ENCODE measurements at places on chromosomes 5 and 9. TPM values are rescaled to one million over a fixed set of nuclear protein-coding genes. Genes with fewer than 3 reads are reported as not detected.

PCDHGA9 gene
- total RNA-seq = 2.2 TPM

GRCh38 chr9:32755730-32756129 is 27.6 kb upstream of the TMEM215 start:
- no peak for DNase-seq
- no peak overlapping the region for H3K4me3 ChIP-seq
- H3K27me3 ChIP-seq = no peaks in the 10 kb centered on the region
- no peaks in the 10 kb centered on the region for H3K4me1 ChIP-seq
- no peak overlapping the region for H3K27ac ChIP-seq
- no peaks in the 10 kb centered on the region for H3K36me3 ChIP-seq

- peak overlapping the region; percentile 90 for H3K27ac ChIP-seq
- no peak overlapping the region for H3K4me3 ChIP-seq
- H3K27me3 ChIP-seq = no peaks in the 10 kb centered on the region
Measured at GRCh38 chr9:134329886-134330285, 3.6 kb downstream of the RXRA start.

DNA sequence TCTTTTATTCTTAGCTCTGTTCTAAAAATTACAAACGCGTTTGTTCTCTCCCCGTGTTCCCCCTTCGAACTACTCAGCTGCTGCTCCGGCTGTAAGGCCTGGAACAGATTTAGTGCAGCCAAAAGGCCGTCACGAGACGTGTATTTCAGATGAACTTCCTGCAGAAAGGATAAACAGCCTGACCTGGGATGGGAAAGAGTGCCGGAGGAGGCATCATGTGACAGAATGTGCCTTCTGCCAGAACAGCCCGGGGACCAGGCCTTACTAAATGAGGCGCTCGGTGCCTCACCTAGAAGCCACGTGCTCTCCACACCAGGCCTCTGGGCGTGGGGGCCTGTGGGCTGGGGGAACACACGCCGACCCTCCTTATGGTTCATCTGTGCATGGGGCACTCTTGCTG is 94.7 kb downstream of the PPARGC1B start:
- peaks cover 31% of the 10 kb centered on the region for H3K4me1 ChIP-seq
- peak; percentile 43 for DNase-seq
- H3K27ac ChIP-seq = peak overlapping the region; percentile 77
- no peaks in the 10 kb centered on the region for H3K27me3 ChIP-seq

GRCh38 chr9:36842560-36843530 is 191.2 kb downstream of the PAX5 start:
- H3K4me1 ChIP-seq = no peaks in the 10 kb centered on the region
- no peak for DNase-seq
- H3K4me3 ChIP-seq = no peak overlapping the region
- H3K36me3 ChIP-seq = no peaks in the 10 kb centered on the region
- H3K27ac ChIP-seq = no peak overlapping the region
- no peaks in the 10 kb centered on the region for H3K27me3 ChIP-seq

DNA sequence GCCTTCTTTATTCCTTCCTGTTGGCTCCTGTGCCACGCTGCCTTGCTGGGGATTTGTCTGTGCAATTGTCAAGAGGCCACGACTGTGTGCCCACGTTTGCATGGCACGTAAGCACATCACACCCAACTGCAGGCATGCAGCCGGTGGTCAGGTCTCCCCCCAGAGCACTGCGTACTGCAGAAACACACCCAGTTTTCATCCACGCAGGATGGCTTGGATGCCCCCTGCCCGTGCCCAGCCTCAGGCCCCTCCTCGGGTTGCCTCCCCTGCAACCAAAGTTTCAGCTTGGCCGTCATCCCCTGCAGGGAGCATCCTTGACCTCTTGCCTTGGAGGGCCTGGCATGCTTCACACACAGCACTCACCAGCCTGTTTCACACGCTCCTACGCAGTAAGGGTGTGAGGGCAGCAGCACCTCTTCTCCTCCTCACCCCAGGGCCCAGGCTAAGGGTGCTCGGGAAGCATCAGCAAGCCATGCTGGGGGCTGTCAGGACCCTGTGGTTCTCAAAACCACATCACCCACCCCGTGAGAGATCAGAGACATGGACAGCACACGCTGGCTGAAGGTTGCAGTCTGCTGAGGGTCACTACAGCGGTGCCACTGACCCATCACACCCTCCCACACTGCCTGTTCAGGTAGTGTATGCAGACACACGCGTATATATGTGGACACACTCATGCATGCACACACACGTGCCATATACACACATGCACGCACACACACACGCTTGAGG is 3.1 kb downstream of the MRPL36 start:
- no peaks in the 10 kb centered on the region for H3K27me3 ChIP-seq
- DNase-seq = no peak
- no peaks in the 10 kb centered on the region for H3K36me3 ChIP-seq
- no peak overlapping the region for H3K27ac ChIP-seq

DNA sequence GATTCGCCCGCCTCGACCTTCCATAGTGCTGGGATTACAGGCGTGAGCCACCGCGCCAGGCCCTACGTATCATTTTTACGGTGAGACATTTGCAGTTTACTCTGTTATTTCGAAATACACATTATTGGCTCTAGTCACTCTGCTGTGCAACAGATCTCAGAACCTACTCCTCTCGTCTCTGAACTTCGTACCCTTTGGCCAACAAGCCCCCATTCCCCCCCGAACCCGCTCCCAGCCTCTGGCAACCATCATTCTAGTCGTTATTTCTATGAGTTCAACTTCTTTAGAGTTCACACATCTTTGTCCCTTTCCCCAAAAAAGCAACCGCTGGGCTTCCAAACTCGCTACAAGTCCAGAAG is 735 bp downstream of the PTGR1 start:
- peaks cover 5% of the 10 kb centered on the region for H3K4me1 ChIP-seq
- peak overlapping the region; percentile 94 for H3K27ac ChIP-seq
- H3K27me3 ChIP-seq = no peaks in the 10 kb centered on the region
- peaks cover 4% of the 10 kb centered on the region for H3K36me3 ChIP-seq
- peak; percentile 55 for DNase-seq

Measured in transverse colon (tissue), 4 donors.